NCI-H2107 (cell line): ENCODE measurements at places on chromosomes 2 and 18.
A peak's percentile ranks its signal among the peaks of the same experiment; 100 is the strongest.

DNA sequence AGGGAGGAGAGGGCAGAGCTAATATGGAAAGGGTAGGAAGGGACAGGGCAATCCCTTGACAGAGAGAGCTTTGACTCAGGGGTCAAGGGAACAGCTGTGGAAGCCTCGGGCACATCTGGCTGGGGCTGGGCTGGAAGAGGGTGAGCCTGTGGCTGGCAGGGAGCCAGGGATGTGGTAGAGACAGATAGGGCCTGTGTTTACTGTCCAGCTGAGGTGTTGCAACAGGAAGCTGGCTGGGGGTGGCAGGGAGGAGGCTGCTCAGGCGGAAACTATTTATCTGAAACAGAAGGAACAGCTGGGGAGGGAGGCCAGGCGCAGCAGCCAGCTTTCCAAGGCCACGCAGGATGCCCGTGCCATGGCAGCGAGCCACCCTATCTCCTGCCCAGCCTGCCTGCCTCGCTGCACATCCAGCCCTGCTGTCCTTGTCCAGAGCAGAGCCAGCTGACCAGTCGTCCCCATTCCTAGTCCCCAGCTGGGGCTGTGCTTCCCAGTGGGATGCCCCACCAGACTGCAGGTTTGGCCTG is 264.7 kb downstream of the CYP26B1 start:
- DNase-seq = no peak

- DNase-seq = no peak
Measured at GRCh38 chr2:233079473-233079877, 19.3 kb downstream of the INPP5D start.

- no peak for DNase-seq
Measured at GRCh38 chr18:8752329-8752728, 47.0 kb downstream of the MTCL1 start.

DNA sequence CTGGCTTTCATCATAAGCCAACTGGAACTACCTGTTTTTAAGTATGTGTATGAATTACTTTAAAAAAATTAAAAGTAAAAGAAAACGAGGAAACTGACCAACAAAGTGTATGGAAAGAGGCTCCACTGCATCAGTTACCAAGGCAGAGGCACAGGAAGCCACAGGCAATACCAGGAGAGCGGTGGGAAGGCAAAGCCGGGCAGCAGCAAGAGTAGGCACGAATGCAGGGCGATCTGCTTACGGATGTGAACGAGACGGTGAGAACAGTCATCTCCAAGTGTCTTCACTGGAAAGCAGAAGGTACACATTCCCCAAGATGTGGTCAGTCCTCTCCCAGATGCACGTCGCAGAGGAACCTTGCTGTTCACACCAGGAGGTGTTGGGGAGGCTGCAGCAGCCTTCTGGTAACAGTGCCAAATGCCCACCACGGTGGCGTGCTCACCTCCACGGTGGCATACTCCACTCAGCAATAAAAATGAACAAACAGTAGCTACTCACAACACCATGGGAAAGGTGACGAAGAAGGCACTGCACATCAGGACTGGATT is 43.1 kb downstream of the HS6ST1 start:
- DNase-seq = no peak

GRCh38 chr2:9656270-9656766 is 25.5 kb upstream of the YWHAQ start:
- no peak for DNase-seq

GRCh38 chr18:50441016-50441415 is 66.2 kb downstream of the SKA1 start:
- DNase-seq = no peak

DNA sequence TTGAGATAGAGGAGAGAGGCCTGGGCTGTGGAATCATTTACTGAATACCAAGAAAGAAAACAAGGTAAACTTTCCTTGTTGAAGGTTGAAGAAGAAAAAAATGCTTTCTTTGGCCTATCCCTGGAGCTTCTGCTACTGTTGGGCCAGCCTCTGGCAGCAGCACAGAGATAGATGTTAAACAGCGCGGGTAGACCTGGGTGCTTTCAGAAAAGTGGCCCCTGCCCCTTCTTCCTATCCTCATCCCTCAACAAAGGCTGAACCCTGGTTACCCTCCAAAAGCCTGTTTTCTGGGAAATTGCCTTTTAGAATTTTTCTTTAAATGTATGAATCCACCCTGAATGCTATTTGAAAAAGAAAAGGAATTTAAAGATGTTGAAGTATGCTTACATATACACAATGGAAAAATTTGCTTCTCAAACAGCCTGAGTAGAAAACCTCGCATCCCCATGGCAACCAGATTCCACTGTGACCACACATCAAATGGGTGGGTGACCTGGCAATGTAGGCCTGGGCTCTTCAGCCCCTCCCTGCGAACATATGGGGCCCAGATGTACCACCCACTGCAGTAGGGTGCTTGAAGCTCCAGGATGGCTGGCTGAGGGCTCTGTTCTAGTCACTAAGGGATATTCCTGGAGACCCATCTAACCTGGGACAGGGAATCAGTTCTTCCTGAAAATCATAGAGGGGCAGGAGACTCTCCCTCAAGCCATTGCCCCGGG is 23.4 kb upstream of the CHRNA1 start:
- no peak for DNase-seq

DNA sequence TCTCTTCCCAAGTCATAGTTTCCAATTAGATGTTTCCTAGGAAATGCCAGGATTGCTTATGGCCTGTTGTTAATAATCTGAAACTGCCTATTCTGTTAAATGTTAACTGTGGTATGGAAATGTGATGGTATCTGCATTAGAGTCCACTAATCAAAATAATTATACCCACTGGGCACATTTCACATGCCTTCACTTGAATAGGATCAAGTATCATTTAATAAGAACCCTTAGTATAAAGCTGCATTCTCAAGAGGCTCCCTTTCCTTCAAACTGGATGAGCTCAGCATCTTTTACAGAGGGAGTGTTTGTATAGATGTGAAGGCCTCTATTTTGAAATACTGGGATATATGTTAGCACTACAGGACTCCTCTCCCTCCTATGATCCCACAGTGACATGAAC is 477.2 kb upstream of the VRK2 start:
- no peak for DNase-seq

GRCh38 chr2:232687382-232688160 is 9.6 kb upstream of the GIGYF2 start:
- DNase-seq = no peak

GRCh38 chr2:30990176-30990575 is 148.1 kb downstream of the GALNT14 start:
- no peak for DNase-seq

DNA sequence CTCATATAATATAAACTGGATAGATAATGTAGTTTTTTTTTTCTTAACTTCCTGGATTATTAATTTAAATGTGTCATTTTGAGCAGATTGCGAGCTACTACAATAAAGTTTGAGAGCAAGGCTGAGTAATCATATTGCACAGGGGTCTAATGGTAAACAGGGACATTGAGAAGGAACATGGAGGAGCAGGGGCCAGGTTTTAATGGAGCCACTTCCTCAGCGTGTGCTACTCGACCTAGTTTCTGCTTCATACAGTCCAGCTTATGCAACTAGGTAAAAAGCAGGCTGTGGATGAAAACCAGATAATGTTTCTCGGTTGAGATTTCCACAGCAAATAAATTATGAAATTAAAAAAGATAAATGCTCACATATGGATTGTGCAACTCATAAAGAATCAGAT is 1915.7 kb upstream of the CELF4 start:
- DNase-seq = no peak

GRCh38 chr2:217121565-217121964 is 261.7 kb upstream of the TNP1 start:
- no peak for DNase-seq

GRCh38 chr18:1585881-1586488 is 681.3 kb downstream of the ADCYAP1 start:
- no peak for DNase-seq

DNA sequence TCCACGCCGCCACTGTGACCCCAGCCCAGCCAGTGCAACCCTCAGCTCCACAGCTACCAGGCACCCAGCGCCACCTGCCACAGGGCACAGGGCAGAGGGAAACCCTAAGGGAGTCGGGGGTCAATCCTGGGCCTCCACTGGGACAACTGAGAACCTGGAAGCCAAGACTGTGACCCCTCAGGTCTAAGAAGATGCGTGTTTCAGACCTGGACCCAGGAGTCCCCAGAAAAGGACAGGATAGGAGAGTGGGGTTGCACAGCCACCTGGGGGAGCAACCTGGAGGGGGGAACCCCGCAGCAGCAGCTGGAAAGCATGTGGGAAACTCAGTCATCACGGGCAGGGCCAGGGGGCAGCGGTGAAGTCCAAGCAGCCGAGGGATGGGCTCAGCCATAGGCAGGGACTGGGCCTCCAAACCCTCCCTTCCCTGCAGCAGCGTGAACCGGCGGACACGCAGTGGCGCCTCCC is 4.1 kb downstream of the ESPNL start:
- no peak for DNase-seq

GRCh38 chr2:223604231-223604630 is 2.1 kb upstream of the SCG2 start:
- DNase-seq = no peak

GRCh38 chr2:131076707-131077106 is 16.6 kb downstream of the FAM168B start:
- DNase-seq = no peak

DNA sequence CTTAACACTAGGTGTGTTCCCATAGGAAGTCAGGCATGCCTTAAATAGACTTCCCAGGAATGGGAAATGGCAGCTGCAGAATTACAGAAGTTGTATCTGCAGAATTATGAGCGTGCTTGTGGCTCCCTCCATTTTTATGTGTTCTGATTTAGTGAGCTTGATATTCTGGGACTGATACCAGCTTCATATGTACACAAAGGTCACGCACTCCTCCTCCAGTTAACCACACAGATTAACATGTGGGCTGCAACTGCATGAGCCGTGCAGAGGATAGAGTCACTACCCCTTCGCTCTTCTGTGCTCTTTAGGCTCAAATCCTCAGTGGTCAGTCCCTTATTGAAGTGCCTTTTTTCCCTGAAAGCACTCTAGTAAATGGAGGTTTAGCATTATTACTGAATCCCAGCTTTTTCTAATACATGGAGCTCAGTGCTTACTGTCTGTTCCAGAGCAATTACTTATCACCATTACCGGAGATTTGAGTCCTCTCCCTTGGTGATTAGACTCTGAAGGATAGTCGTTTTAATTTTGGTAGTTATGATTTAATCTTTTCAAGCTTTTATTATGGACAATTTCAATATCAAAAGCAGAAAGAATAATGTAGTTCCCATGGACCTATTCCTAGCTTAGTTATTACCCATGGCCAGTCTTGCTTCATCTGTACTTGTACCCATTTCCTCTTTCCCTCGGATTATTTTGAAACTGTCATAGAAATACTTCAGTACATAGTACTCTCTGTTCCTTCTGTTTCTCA is 238.3 kb downstream of the PRKCE start:
- DNase-seq = no peak

- DNase-seq = no peak
Measured at GRCh38 chr2:1339388-1340140, 73.7 kb upstream of the TPO start.

DNA sequence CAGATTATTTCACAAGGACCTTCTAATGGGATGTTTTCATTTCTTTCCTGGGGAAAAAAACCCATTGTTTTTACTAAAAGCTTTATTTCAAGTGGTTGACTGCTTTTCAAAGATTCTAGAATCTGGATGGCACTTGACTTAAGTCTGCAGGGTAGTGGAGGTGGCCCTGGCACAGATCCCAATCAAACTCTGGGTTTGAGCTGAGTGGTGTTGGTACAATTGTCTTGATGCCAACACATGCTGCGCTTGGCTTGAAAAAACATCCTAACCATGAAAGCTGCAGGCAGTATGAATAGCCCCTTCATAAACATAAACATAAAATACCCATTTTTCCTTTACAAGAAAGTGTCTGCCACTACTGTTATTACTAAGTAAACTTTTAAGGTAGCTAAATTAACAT is 3.6 kb downstream of the PAPOLG start:
- peak; percentile 87 for DNase-seq

GRCh38 chr2:146734042-146734820 is 1110.6 kb upstream of the ACVR2A start:
- DNase-seq = peak; percentile 24

GRCh38 chr18:37742436-37742835 is 176.8 kb upstream of the CELF4 start:
- no peak for DNase-seq
